ENCODE measurements at places on chromosomes 5 and 9.
A peak's percentile ranks its signal among the peaks of the same experiment; 100 is the strongest.

DNA sequence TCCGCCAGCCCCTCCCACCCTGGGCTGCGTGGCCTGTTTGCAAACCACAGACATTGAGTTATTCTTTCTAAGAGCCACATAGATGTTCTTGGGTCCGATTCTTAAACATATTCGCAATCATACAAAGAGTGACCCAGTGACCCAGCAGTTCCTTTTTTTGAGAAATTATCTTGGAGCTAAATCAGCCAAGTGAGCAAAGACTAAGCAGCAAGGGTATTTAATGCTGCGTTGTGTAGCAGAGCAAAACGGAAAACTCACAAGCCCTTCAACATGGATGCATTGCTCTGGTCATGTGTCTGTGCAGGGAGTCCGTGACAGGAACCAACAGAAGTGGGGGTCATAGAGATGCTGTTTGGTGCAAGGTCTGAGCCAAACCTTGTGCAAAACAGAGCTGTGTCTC lies 95.6 kb downstream of the OLFM1 start:
- DNase-seq: no peak

DNA sequence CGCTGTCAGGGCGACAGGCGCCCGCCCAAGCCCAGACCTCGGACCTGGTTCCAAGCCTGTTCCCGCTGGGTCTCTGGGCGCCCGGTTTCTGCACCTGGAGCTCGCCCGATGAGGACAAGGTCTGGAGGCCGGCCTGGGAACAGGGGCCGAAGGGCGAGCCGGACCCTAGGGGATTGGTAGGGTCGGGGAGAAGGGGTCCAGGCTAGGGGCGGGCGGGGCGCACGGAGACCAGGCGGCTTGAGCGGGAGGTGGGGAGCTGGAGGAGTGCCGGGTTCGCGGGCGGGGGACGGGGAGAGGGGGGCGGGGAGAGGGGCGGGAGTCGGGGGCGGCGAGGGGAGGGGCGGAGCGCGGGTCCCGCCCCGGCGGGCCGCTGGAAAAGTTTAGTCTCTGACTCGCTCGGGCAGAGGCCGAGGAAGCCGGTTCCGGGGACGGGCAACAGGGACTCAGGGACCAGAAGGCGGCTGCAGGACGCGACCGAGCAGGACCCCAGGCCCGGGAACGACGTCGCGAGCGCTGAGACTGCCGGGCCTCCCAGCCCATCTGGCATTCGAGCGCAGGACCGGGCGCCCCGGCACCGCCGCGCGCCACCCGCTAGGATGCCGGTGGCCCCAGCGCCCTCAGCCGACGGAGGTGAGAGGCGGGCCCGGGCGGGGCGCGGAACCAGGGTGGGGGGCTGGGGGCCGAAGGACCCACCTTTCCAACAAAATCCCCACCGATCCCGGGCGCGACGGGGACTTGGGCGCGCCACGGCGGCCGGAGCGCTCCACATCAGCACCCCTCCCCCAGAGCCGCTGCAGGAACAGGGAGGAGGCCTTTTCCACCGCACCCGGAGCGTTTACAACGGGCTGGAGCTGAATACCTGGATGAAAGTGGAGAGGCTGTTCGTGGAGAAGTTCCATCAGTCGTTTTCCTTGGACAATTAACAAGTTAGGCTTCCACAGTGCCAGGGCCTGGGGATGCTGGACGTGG lies at the start of gene S1PR3:
TSS of gene S1PR3 (plus strand) at position 403 of the 969 bp plus-strand sequence. CDS start 9,733 bp downstream, outside the sequence.
- DNase-seq: no peak

GRCh38 chr9:90988318-90988717 lies 186.7 kb downstream of the SYK start:
- DNase-seq: no peak

DNA sequence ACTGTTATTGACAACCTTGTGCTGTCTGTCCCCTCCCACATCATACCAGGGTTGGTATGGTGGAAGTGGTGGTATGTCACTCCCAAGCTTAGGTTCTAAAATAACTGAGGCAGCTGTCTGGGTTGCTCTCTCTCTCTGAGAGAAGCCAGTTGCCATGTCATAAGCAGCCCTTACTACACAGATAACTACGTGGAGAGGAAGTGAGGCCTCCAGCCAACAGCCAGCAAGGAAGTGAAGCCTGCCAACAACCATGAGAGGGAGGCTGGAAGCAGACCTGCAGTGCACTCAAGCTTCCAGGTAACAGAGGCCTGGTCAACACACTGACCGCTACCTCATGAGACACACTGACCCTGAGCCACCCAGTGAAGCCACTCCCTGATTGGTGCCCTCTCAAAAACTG lies 18.6 kb downstream of the CTNNAL1 start:
- no peak for DNase-seq

- DNase-seq: no peak
Observed at GRCh38 chr9:79700607-79701360, 129.0 kb downstream of the TLE4 start.

GRCh38 chr5:146461319-146461718 lies 14.2 kb downstream of the TCERG1 start:
- no peak for DNase-seq

- DNase-seq: no peak
Observed at GRCh38 chr9:81565144-81565543, 124.2 kb downstream of the TLE1 start.

DNA sequence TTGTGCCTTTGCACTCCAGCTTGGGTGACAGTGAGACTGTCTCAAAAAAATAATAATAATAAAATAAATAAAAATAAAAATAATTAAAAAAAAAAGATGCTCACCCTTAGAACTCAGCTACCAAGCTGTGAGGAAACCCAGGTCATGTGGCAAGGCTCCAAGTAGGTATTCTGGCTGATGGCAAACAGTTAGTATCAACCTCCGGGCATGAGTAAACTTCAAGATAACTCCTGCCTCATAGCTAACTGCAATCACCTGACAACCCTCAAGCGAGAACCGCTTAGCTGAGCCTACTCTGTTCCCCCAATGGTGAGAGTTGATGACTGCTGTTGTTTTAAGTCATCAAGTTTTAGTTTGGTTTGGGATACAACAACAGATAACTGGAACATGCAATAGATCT lies 6.1 kb upstream of the SLC44A1 start:
- no peak for DNase-seq

- DNase-seq: no peak
Observed at GRCh38 chr9:90799271-90799852, 2.3 kb upstream of the SYK start.

- no peak for DNase-seq
Observed at GRCh38 chr5:102539996-102540728, 41.4 kb upstream of the SLCO6A1 start.

DNA sequence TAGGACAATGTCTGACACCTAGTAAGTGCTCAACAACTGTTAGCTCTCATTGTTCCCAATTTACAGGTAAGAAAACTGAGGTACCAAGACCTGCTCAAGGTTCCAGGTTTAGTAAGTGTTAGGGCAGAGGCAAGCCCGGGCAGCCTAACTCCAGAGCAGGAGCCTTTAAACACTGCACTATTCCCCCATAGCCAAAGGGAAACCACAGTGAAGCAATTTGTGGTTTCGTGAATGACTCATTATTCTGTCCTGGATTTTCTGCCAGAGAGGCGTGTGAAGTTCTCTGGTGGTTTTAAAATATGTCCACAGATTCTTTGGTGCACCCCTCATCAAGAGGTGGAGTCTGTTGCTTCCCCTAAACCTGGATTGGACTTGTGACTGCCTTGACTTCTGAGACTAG lies 1.0 kb upstream of the MCC start:
- no peak for DNase-seq

DNA sequence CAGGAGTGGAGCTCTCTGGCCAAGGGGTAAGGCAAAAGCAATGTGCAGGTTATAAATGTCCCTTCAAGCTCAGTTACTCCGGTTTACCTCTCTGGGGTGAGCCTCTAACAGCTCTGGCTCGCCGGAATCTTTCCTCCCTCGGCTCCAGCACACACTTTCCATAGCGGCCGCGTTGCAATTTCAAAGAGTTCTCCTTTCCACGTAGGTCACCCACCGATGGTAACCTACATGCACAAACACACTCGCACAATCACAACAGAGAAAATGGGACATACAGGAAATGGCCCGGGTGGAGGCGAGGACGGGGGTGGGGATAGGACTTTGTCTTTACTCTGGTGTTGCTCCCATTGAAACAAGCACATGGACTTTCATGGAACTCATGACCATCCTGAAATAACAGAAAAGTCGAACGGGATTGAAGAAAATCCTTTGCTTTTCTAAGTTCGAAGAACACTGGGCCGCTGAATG lies 1.2 kb downstream of the LHFPL2 start:
- DNase-seq: no peak

- no peak for DNase-seq
Observed at GRCh38 chr9:84379740-84380139, 39.2 kb upstream of the SLC28A3 start.

DNA sequence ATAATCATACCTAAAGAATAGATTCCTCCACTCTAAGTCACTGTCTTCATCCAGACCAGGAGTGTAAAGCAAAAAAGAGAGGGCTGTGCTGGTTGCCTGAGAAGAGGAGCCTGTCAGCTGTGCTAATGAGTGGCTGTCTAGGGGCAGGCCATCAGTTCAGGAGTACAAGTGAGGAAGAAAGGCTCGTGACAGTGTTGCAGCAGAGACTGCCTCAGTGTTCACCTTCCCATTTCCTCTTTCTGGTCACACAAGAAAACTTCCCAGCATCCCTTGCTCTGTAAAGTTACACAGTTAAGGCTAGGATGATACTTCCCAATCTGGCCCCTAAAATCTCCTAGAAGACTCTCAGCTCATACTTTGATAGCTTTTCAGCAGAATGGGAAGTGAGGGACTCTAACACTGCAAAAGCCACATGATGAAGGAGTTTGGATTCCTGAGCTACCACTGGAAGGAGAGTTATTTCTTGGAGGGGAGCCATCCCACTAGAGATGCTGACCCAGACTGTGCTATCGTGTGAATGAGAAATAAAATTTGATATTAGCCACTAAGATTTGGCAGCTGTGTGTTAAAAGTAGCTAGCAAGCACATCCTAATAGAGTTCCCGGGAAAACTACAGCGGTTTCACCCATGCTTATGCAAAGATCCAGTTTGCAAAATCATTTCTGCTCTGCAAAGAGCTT lies 67.1 kb downstream of the ADAMTS12 start:
- no peak for DNase-seq

DNA sequence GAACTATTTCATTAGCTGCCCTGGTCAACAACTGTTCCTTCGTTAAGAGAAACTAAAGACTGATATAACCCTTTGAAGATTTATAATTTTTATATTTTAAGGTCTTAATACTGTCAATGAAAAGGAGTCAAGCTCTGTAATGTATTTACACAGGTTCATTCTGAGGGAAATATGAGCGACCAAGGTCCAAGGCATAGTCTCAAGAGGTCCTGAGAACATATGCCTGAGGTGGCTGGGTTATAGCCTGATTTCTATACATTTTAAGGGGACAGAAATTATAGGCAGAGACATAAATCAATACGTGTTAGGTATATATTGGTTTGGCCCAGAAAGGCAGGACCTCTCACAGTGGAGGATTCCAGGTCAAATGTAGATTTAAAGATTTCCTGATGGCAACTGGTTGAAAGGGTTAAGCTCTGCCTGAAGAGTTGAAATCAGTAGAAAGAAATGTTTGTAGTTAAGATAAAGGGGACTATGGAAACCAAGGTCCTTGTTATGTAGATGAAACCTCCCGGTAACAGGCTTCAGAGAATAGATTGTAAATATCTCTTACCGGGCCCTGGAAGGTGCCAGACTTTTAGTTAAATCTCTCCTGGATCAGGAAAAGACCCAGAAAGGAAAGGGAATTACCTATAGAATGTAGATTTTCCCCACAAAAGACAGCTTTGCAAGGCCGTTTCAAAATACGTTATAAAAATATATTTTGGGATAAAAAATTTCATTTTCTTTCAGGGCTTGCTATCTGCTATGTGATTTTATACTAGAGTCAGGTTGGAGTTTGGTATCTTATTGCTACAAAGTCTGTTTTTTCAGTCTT lies 107.3 kb upstream of the PRLR start:
- no peak for DNase-seq

DNA sequence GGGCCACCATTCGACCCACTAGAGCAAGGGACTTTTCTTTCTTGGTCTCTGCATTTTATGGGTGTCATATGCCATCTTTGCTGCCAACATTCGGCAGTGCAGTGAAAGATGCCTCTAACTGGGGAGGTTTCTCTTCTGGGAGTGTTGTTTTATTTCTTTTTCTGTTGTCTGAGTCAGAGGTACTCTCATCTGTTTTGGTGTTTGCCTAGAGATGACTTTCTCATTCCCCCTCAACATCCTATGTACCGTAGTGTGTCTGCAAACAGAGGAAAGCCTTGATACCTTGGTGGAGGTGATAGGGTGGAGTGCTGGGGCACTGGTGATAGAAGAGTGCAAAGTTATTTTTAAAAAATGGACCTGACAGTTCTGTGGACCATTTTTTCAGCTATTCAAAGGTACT lies 182.1 kb downstream of the ARHGAP26 start:
- no peak for DNase-seq

- DNase-seq: no peak
Observed at GRCh38 chr9:4106081-4106759, 193.6 kb downstream of the GLIS3 start.

- no peak for DNase-seq
Observed at GRCh38 chr5:59640411-59640810, 253.1 kb downstream of the PDE4D start.

DNA sequence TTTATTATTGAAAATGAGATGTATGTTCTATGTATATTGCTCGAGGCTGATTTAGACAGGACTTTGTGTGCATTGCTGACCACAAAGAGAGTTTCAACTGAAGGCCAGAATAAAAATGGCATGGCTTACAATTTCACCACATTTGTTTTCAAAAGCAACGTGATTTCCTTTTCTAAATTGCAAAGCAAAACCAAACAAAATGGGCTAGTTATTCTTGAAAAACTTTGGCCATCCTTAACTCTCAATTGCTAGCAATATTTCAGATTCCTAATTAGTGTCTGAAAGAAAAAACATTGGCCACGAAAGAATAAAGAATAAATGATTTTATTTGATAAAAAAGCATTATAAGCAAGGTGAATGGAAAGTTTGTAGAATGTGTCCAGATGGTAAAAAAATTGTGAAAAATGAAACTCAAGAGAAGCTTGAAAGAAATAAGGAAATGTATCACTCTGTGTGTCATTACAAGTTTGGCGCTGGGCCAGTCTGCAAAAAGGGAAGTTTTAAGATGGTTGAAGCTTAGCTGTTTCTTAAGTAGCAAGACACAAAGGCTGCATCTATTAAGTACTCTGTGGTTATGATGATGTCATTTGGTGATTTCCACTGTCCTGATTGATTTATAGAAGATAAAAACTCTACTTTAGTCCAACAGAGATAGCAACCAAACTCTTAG lies 89.2 kb upstream of the PRLR start:
- DNase-seq: no peak

GRCh38 chr9:19022206-19022605 lies 10.8 kb downstream of the SAXO1 start:
- DNase-seq: no peak

GRCh38 chr5:174419540-174420132 lies 304.7 kb upstream of the MSX2 start:
- DNase-seq: peak; percentile 48

- DNase-seq: no peak
Observed at GRCh38 chr5:141040093-141040770, 10.9 kb upstream of the PCDHB1 start.

GRCh38 chr9:97473717-97474116 lies 27.7 kb upstream of the TMOD1 start:
- no peak for DNase-seq
